ENCODE measurements at places on chromosomes 6 and 20. TPM values are rescaled to one million over a fixed set of nuclear protein-coding genes. Genes with fewer than 3 reads are reported as not detected.

The LTA gene
- total RNA-seq: 713 TPM

The GPR63 gene
- 0.69 TPM for total RNA-seq

- no peak overlapping the region for H3K27ac ChIP-seq
- H3K4me1 ChIP-seq: no peaks in the 10 kb centered on the region
- no peak overlapping the region for H3K4me3 ChIP-seq
- DNase-seq: no peak
- no peaks in the 10 kb centered on the region for H3K36me3 ChIP-seq
- no peaks in the 10 kb centered on the region for H3K27me3 ChIP-seq
These were observed 413.5 kb downstream of the CDC5L start for GRCh38 chr6:44800784-44801592.

GRCh38 chr6:138586638-138587037 is 87.3 kb upstream of the NHSL1 start:
- H3K27me3 ChIP-seq: no peaks in the 10 kb centered on the region
- DNase-seq: no peak
- H3K27ac ChIP-seq: no peak overlapping the region
- H3K4me3 ChIP-seq: no peak overlapping the region
- no peaks in the 10 kb centered on the region for H3K36me3 ChIP-seq

The DOK5 gene
- 1.4 TPM for total RNA-seq

DNA sequence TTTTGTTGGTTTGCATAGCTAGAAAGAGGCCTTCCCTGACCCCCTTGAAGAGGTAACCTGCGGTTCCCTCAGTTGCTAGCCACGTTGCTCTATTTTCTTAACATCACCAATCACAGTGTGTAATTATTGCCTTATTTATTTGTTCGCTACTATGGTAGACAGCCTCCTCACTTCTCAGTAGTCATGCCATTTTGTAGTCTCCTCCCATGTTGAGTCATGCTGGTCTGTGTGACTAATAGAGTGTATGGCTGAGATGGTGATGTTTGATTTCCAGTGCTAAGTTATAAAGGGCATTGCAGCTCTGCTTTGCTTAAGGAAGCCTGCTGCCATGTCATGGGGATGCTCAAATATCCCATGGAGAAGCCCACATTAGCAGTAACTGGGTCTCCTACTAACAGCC is 236.6 kb upstream of the CHD6 start:
- no peaks in the 10 kb centered on the region for H3K36me3 ChIP-seq
- H3K27me3 ChIP-seq: peaks cover 11% of the 10 kb centered on the region
- no peak overlapping the region for H3K27ac ChIP-seq

The EFCAB8 gene
- 0.89 TPM for total RNA-seq
